ENCODE measurements at places on chromosomes 1 and 21.

GRCh38 chr1:98651116-98651632, 10.3 kb upstream of the SNX7 start:
- DNase-seq: no peak

GRCh38 chr1:204480515-204480914, 14.1 kb downstream of the PIK3C2B start:
- no peak for DNase-seq

GRCh38 chr1:238647877-238648276, 738.5 kb upstream of the CHRM3 start:
- no peak for DNase-seq

DNA sequence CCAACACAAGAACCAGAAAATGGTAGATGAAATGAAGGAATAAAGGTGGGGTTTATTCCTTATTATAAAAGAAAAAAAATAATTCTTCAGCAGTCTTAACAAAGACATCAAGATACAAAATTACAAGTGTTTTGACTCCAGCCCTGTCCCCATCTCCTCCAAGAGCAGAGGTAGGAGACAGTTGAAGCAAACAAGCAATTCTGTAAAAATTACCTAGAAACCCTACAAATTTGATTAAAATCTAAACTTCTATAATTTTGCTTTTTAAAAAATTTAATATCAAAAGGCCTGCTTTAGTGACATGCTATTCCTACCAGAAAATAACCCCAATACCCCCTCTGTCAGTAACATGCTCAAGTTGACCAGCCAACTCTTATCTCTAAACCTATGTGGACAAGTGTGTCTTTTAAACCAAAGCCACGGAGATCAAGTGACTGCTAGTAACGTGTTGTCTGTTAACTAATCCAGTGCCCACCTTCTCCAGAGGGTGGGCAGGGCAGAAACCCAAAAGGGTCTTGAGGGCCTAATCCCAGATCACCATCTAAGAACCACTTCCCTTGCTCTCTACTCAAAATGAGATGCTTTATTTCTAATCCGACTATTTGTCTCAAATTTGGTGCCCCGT, 8.4 kb downstream of the GLUL start:
- no peak for DNase-seq

- DNase-seq: no peak
Measured at GRCh38 chr21:40060083-40060677, 192.9 kb downstream of the PCP4 start.

Data from stimulated activated CD8-positive, alpha-beta memory T cell treated with anti-CD3 and anti-CD28 coated beads, Interleukin-2, amount 100 ng/mL, for 48 hours (primary cell).